Breast epithelium (tissue), 4 donors: ENCODE measurements at places on chromosomes 3 and 15. TPM values are rescaled to one million over a fixed set of nuclear protein-coding genes. Genes with fewer than 3 reads are reported as not detected.

DNA sequence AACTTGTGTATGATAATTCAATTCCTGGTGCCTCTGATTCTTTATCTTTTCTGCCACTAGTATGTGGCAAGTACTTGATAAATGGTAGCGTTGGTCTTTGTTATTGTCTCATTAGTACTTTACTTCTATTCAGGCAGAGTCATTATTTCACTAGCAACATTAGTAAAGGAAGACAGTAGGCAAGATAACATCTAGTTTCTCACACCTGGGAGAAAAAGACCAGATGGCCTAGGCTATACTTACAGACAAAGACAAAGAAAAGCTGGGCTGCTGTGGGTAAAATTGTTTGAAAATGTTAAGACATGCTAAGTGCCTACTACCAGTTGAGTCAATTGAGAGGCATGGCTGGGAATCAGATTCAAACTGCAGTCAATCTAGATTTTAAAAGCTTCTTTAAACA is 198.7 kb upstream of the CMC1 start:
- no peak for DNase-seq

The CADM2 gene
- total RNA-seq = 2.3 TPM

DNA sequence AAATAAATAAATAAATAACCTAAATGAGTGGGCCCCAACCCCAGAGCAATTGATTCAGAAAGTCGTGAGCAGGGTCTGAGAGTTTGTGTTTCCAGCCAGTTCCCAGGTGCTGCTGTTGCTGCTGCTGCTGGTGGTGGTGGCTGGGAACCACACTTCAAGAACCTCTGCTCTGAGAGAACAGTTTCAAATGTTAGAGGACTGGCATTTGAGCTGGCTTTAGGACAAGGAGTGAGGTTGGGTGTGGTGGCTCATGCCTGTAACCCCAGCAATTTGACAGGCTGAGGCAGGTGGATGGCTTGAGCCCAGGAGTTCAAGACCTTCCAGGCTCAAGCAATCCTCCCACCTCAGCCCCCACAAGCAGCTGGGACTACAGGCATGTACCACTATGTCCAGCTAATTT is 123.1 kb upstream of the UBE2E1 start:
- no peak for DNase-seq

The CMC1 gene
- 5.3 TPM for total RNA-seq

The GOLGA6L4 gene
- 5.2 TPM for total RNA-seq

DNA sequence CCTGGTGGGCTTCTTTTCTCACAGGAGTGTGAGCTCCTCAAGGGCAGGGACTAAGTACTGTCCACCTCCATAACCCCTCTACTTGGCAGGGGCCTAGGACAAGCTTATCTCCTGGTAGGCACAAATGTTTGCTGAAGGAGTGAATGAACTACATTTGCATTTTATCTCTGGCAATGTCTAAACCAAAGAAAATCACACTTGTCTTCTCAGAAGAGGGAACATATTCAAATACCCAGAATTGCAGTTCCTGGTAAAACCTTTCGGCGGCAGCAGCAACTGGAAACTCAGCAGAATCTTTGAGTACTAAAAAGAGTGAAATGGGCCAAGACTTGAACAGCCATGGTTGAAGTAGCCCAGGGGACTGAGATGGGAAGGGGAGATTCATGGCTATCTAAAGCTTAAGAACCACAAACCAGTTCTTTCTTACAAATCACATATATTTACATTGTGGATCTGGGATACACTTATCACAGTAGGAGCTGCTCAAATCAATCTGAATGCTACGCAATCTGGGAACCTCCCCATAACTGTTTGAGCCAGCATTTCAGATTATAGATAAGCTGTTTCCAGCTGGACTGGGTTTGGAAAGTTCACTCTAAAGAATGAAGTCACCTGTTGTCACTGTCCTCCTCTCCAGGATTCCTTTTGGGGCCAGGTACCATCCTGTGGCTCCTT is 18.7 kb upstream of the PTPN9 start:
- no peak for DNase-seq

The DAPK2 gene
- total RNA-seq = 37.3 TPM

The OXNAD1 gene
- total RNA-seq = 13.1 TPM

DNA sequence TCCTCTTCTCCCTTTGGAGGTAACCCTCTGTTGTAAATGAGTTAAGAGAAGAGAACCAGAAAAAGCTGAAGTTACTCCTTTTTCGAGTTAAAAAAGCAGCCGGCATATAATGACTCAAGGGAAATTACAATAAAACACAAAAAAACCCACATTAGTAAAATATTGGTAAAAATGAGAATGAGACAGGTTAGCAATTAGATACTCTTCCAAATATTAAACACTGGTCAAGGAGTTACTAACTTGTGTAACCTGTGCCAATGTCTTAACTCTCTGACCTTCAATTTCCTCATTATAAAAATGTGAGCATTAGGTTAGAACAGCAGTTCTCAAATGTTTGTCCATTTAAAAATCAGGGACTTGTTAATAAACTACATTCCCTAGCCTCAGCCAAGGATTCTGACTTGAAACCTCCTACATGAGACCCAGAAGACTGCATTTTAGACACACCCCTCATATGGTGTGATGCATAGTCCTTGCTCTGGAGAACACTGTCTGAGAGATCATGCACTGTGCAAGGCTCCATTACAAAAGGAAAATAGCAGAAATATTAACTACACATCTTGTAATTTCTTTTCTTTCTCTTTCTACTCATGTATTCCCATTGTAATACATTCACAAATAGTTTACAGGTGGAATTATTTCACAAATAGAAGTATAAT is 42.7 kb upstream of the TOP2B start:
- DNase-seq = no peak

GRCh38 chr3:147407498-147408187 is 1.3 kb upstream of the ZIC4 start:
- no peak for DNase-seq

DNA sequence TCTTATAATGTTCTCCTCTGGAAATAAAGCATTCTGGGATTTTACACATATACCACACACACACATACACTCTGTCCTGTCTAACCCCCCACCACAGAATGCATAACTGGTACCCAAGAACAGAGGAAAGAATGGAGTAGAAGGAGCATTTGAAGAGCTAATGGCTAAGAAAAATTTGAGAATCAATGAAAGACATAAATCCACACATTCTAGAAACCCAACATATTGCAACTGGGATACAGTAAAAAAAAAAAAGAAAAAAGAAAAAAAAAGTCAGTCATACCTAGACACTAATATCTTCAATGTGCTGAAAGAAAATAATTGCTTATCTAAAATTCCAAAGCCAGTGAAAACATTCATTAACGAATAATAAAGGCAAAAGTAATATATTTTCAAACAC is 20.9 kb downstream of the CEP70 start:
- DNase-seq = no peak

The ISL2 gene
- total RNA-seq = not detected

- DNase-seq = no peak
Measured at GRCh38 chr15:36117296-36117787, 462.1 kb upstream of the CDIN1 start.
